ENCODE measurements at places on chromosomes 5 and 9.

DNA sequence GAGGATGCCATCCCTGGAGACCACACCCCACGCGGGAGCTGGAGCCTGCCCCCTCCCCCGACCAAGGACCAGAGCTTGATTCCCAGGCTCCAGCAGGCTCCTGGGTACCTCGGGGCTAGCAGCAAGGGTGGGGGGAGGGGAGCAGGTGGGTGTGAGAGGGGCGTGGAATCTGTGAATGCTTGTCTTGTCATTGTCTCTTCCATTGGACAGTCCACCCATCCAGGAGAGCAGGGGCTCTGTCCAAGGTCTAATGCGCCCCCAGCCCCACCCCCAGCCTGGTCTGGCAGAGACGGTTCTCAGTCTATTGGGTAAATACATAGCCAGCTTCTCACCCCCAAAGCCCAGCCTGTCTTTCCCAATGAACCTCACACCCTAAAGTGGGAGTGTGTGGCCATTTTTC is 22.8 kb downstream of the URM1 start:
- DNase-seq: no peak

GRCh38 chr9:92986176-92987119 is 39.1 kb downstream of the FGD3 start:
- no peak for DNase-seq

- no peak for DNase-seq
Observed at GRCh38 chr9:75891277-75891741, 836 bp downstream of the PCSK5 start.

GRCh38 chr5:52995095-52995494 is 5.9 kb downstream of the ITGA2 start:
- DNase-seq: no peak

DNA sequence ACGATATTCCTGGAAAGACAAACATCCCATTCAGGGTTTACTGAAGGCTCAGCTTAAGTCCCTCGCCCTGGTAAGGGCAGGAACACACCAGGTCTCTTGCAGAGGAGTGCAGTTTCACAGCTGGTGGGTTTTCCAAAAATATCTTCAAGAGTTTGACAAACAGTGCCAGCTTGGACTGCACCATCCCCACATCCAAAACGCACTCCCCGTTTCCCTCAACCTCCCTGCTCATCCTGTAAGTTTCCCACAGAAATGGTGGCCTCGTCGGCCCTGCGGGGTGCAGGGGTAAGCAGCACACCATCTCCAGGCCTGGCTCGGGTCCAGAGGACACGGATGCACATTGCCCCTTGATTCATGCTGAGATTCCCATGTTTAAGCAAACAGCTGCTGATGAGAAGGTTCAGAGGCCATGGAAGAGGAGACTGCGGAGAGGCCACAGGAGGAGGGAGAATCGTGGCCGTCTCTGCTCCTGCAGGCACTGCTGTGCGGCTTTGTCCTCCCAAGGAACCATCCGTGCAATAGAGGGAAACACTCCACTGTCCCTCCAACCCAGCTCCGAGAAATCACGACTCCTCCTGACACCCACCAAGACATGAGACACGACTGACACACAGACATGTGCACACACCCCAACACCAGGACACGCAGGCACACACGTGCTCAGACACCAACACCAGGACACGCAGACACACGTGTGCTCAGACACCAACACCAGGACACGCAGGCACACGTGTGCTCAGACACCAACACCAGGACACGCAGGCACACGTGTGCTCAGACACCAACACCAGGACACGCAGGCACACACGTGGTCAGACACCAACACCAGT is 24.0 kb upstream of the SLC12A7 start:
- no peak for DNase-seq

GRCh38 chr9:33445389-33446239 is 1.8 kb downstream of the AQP3 start:
- no peak for DNase-seq

GRCh38 chr9:126722922-126723806 is 81.7 kb upstream of the ZBTB43 start:
- peak; percentile 59 for DNase-seq

GRCh38 chr5:137360607-137361006 is 138.5 kb downstream of the SPOCK1 start:
- DNase-seq: no peak

GRCh38 chr5:159781626-159782157 is 134.6 kb upstream of the ADRA1B start:
- DNase-seq: no peak

DNA sequence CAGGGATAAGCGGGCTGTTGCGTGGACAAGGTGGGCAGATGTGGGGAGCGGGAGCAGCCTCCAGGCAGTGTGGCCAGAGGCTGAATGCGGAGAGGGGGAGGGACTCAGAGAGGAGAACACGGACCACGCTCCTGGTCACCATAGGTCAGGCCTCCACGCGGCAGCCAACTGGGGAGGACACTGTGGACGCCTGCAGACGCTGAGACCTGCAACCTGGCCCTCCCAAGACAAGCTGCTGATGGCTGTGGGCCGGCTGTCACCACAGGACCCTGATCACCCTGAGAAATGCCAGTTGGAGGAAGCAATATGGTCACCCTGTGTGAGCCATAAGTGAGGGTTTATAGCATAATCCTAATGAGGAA is 16.8 kb downstream of the LPCAT1 start:
- no peak for DNase-seq

- no peak for DNase-seq
Observed at GRCh38 chr9:15243081-15243480, 63.9 kb downstream of the TTC39B start.

DNA sequence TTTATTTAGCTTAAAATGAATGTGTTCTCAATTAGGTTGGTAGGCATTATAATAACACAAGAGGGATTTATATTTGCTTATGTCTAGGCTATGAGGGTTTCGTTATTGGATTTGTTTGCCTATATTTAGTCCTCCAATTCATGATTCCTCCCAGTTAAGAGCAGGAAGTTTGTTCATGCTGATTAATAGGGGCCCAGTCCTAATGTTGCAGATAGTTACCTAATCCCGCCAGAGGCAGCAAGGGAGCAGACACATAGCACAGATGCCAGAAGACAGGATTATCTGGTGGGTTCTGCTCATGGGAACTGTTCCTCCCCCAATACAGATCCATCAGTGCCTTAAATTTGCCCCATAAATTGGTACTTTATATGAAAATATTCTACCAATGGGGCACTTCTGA is 100.8 kb upstream of the TLE4 start:
- DNase-seq: no peak

Measured in stimulated activated CD4-positive, alpha-beta T cell treated with anti-CD3 and anti-CD28 coated beads, TNF-alpha, amount 100 ng/mL, for 48 hours (primary cell).